ENCODE measurements at places on chromosomes 7 and 10.

DNA sequence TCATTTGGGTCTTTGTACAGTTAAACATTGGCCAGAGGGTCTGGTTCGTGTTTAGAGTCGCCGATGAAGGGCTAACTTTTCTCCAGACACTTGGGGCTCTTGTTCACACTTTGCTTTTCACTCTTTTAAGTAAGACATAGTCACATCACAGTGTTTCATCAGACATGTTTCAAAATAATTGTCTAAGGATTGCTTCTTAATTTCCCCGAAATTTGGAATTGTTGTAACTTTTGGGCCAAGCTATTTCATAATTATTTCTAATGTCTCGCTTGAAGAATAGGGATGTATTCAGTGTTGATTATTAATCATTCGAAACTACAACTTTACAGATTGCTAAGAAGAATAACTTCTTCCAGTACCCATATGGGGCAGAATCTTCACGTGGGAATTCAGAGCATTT, 92.8 kb downstream of the TCF7L2 start:
- no peak for DNase-seq

DNA sequence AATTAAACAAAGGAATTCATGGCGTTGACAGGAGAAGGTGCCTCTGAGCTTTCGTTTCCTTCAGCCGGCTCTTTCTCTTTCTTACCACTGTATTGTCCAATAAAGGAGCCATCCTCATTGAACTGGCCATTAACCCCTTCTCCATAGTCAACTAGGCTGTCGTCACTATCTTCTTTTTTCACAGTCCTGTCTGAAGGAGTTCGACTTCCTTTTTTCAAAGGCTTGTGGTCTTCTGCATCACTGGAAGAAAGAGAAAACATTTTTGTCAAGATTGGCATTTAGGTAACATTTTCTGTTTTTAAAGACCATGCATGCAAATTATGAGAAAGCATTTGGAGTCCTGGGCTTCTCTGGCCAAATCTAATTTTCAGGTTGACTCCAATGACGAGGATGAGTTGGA, 19.7 kb upstream of the LAMB4 start:
- no peak for DNase-seq

DNA sequence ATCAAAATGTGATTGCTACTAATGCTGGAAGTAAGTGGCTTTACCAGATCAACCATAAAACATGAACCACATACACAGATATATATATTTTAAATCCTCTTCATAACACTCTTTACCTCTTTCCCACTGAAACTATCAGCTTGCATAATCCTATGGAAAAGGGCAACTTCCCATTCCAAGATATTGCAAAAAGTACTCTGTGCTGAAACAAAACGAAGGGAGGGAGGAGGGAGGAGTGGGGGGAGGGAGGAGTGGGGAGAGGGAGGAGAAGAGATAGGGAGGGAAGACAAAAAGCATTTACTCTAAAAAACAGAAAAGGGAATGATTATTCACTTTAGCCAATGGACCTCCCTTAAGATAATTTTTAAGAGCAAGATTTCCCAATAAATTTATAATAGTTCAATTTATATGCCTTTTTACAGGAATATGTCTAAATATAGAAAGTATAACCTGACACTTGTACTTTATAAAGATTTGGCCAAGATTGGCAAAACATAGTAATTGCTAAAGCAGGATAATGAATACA, 344.8 kb upstream of the NFE2L3 start:
- DNase-seq, result no peak

GRCh38 chr10:93768892-93769291, 11.2 kb downstream of the LGI1 start:
- DNase-seq, result no peak

DNA sequence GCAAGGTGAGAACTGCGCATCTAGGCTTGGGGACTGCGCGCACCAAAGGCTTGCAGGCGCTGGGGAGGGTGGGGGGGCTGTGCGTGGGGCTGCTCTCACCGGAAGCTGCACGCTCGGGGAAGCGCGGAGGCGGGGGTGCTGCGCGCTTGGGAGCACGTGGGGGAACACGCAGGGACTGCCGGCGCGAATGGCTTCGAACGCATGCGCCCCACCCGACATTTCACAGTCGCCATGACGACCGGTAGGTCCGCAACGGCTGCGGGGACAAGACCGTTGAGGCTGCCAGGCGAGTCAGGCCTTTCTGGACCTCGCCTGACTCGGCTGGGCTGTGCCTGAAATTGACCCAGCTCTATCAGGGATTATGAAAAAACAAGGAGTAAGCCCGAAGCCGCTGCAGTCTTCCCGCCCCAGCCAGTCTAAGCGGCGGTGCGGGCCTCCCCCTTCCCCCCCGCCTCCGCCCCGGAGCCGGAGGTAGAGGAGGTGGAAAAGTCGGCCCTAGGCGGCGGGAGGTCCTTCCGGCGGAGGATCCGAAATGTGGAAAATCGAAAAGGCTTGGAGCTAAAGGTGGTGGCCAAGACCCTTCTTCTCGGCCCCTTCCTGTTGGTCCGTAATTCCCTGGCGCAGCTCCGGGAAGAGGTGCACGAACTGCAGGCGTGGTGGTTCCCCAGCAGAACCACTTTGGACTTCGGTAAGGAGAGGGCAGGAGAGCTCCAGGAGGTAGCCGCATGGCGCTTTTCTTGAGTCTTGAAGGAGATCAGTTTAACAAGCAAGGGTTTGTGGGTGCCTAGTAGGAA, 34.9 kb upstream of the STEAP1 start:
- DNase-seq, result peak; percentile 5

DNA sequence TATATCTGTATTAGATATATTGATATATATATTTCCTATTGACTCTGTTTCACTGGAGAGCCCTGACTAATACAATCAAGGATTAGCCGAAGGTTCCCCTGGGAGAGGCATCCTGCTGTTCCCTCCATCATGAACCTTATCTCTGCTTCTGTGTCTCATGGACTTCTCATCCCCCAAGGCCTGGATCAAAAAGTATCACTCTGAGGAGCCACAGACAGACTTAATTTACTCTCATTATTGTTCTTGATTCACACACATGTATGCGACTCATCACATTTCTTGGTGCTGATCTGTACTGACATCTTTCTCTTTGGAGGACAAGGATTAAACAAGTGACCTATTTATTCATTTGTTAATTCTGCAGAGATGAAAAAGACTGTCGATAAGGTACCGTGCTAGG, 550.2 kb downstream of the KCNMA1 start:
- DNase-seq, result no peak

GRCh38 chr7:86942995-86943394, 116.5 kb downstream of the ELAPOR2 start:
- DNase-seq, result no peak

DNA sequence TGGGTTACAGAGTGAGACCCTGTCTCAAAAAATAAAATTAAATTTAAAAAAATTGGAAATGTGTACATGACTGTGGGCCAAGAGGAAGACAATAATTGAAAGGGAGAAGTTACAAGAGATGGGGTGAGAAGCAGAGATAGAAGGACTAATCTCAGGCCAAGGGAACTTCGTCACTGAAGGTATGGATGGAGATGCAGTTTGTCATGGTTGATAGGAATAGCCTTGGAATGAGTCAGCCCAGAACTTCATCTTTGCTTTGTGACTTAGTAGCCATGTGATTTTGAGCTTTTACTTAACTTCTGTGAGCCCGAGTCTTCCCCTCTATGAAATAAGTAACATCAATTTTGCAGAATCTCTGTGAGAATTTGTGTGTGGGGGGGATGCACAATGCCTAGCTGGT, 6.5 kb upstream of the PODXL start:
- DNase-seq, result no peak

GRCh38 chr7:40694026-40694809, 559.4 kb downstream of the SUGCT start:
- no peak for DNase-seq

- no peak for DNase-seq
These were observed 13.0 kb downstream of the PALD1 start for GRCh38 chr10:70491614-70492013.

DNA sequence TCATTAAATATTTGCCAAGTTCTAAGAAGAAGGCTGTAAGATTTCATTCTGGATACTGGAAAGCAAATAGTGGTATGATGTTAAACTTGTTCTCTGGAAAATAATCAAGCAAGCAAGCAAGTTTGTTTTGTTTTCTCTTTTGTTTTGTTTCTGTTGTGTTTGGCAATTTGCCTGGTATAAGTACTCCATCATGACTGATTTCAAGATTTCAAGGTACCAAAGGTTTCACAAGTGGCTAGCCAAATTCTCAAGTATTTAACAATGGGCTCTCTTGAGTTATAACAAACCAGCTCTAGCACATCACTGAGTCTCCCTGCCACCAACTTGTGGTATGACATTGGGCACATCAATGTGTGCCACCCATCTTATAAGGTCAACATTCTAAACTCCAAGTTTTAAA, 151.7 kb upstream of the IGFBP3 start:
- no peak for DNase-seq

GRCh38 chr7:148222721-148223120, 367.8 kb upstream of the C7orf33 start:
- no peak for DNase-seq

DNA sequence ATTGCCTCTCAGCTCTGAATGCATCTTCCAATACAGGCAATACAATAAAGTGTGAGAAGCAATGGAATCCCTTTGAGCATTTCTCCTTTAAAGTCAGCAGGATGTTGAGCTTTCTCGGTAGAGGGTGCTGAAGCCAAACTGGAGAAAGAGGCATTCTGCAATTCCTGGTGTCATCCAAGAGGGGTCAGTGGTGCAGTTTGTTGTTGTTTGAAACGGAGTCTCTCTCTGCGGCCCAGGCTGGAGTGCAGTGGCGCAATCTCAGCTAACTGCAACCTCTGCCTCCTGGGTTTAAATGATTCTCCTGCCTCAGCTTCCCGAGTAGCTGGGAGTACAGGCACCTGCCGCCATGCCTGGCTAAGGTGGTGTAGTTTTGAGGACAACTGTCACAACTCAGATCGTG, 486.5 kb downstream of the CALN1 start:
- no peak for DNase-seq

- DNase-seq, result no peak
These were observed 189.2 kb downstream of the EBF3 start for GRCh38 chr10:129774736-129775401.

DNA sequence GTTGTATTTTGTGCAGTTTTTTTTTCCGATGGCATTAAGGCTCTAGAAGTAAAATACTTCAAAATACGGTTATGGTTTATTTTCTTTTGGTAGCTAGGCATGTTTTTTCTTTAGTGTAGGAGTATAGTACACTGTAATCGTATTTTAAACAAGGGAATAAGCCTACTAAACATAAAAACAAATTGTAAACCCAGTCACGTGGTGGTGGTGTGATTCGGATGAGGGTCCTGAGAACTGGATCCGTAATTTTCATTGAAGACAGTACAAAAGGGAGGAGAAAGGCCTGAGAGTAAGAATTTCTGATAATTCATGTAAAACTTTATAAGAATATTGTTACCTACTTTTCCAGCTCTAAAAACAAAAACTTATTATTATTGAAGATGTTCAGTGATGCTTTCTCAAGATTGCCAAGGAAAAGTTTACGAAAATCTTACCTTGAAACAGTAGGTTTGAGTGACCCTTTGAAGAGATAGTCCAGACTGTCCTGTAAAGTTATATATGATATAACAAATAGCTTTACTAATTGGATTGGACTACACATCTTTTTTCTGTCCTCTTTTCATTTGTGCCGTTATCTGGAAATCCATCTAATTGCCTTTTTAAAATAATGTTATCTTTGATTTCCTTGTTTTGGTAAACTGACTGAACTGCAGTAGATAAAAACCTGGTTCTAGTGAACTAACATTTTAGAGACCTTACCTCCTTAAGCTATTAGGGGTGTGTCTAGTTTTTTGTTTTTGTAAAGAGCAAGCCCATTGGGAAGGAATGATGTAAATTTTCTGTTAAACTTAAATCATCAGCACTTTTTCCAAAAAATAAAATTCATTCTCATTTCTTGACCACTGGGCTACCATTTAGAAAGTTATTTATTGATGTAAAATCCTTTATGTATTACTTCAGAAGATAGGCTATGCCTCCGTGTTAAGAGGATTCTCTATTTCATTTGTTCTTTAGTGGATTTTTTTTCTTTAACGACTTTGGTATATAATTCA, 1.0 kb upstream of the PBLD start:
- no peak for DNase-seq

DNA sequence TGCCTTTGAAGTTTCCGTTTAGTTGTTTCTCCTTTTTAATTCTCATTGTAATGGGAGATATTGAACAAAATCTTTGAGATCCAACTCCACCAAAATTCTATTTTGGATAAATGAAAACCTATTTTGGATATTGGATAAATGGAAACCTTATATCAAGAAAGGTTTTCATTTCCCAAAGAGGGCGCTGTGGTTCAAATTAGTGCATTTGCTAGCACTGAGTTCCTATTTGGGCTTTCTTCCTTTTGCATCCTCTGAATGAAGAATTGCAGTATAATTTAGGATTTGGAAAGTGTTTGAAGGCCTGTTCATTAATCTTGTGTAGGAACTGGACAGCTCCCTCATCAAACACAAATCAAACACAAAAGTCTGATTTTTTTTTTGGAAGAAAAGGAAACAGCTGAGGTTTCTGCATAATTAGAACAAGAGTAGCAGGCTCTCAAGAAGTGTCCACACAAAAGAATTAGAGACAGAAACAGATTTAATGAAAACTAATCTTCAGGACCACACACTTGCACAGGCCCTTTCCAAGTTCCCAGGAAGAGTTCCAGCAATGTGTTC, 80.8 kb upstream of the KLF14 start:
- no peak for DNase-seq

DNA sequence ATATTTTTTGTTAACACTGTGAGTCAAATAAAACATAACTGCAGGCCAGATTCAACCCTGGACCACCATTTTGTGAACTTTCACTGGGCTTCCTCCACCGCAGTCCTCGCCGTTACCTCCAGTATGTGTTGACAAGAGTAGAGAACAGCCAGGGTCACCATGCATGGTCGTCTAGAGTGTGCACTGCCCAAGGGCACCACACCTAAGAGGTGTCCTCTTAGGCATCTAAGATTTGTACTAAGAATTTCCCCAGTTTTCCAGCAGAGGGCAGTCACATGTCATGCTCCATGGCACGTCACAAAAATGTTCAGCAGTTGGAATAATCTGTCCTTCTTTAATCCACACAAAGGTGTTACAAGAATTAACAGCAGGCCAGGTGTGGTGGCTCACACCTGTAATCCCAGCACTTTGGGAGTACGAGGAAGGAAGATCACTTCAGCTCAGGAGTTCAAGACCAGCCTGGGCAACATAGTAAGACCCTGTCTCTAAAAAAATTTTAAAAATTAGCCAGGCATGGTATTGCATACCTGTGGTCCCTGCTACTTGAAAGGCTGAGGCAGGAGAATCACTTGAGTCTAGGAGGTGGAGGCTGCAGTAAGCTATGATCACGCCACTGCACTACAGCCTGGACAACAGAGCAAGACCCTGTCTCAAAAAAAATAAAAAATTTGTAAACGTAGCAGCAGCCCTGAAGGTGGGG, 71.2 kb upstream of the FOXK1 start:
- peak; percentile 57 for DNase-seq
